Activated CD4-positive, alpha-beta T cell treated with anti-CD3 and anti-CD28 coated beads for 24 hours (primary cell): ENCODE measurements at places on chromosomes 16 and 17.

GRCh38 chr16:77324729-77325128, 110.1 kb downstream of the ADAMTS18 start:
- no peak for DNase-seq

DNA sequence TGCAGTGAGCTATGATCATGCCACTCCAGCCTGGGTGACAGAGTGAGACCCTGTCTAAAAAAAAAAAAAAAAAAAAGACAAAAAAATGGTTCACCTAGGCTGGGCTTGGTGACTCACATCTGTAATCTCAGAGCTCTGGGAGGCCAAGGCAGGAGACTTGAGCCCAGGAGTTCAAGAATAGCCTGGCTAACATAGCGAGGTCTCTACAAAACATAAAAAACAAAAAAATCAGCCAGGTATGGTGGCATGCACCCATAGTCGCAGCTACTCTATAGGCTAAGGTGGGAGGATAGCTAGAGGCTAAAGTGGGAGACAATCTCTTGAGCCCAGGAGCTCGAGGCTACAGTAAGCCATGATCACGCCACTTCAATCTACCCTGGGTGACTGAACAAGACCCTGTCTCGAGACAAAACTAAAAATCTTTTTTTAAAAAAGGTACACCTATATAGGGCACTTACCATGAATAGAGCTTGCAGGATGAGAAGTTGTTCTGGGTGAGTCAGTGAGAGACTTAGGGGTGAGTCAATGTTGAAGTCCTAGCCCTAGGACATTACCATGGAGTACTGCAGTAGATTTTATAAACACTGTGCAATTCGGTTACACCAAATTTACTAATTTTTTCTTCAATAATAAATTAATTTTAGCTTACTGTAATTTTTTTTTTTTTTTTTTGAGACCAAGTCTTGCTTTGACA, 19.0 kb downstream of the USP32 start:
- no peak for DNase-seq

- no peak for DNase-seq
Measured at GRCh38 chr17:56908001-56908542, 5.8 kb downstream of the TRIM25 start.

DNA sequence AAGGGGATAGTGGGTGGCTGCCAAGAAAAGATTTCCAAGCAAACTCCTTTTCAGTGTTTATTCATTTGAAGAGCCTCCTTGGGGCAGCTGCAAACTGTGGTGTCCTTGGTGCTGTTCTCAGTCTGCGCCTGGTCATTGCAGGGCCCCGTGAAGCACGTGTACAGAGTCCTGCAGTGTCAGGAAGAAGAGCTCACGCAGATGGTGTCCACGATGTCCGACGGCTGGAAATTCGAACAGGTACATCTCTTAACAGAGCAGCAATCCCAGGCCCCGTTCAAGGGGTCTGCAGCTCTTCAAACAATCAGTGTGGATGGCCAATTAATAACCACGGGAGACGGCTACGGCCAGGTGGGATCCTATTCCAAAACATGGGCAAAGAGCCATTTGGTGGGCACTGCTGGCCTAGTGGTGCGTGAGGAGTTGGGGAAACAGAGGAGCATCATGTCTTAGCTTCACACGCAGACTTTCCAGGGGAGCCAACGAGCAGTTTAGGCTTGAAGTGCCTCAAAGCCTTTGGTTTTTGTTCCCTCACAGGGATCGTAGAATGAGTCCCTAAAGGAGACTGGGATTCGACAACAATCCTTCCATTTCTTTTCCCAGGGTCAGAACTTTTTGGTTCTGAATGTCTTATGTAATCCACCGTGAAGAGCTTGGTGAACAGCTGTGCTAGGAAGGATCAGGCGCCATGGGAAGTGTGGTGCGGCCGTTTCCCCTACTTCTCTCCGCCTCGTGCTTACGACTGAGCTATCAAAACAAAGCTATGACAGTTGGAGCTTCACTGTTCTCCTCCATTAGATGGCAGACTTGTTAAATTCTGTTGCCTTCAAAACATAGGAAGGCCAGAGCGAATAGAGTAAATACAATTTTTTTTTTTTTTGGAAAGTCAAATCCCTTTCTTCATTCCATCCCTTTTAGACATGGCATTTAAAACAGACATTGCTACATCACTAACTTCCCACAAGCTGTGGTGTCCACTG, 12.6 kb downstream of the KCTD2 start:
- no peak for DNase-seq

DNA sequence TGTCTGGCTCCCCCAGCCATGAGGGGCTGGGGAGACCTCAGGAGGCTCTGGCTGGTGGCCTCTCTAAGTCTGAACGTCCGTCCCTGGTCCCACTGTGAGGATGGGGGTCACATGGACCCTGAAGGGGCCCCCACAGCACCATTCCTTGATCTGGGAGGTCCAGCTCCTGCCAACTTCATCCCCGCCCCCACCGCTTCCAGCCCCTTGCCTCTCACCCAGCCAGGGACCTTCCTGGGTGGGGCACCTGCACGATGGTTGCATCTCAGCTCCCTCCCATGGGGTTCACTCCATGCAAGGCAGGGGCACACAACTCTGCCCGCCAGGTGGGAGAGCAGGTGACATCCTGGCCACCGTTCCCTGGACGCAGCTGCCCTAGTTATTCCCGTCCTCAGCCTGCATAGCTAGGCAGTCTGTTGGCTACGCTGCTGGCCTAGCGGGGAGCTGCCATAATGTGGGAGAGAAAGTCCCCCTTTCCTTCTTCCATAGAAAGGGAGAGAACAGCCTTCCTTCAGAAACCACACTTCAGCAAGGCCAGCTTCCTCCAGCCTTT, 217.9 kb upstream of the RPL38 start:
- DNase-seq = no peak

GRCh38 chr17:63250830-63251229, 195.3 kb downstream of the CYB561 start:
- no peak for DNase-seq

GRCh38 chr17:34899643-34900291, 61.5 kb downstream of the CCT6B start:
- DNase-seq = no peak

DNA sequence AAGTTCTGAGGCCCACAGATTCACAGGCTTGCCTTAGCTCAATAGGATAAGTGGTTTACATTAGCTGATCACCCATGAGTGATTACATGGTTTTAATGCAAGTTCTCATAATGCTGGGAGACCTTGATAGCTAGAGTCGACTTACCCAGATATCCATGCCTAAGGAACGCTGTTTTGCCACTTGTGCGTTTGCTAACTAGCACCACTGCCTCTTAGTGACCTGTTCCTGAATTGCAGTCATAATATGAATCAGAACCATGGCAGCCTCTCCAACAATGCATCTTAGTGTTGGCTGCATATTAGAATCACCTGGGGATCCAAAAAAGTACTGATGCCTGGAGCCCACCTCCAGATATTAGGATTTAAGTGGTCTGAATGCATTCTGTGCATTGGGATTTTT, 251.1 kb upstream of the CDH5 start:
- no peak for DNase-seq

- DNase-seq = peak; percentile 13
Measured at GRCh38 chr17:74042744-74043486, 160.6 kb upstream of the RPL38 start.

- DNase-seq = no peak
Measured at GRCh38 chr17:77341069-77341541, 200.3 kb downstream of the SEC14L1 start.

DNA sequence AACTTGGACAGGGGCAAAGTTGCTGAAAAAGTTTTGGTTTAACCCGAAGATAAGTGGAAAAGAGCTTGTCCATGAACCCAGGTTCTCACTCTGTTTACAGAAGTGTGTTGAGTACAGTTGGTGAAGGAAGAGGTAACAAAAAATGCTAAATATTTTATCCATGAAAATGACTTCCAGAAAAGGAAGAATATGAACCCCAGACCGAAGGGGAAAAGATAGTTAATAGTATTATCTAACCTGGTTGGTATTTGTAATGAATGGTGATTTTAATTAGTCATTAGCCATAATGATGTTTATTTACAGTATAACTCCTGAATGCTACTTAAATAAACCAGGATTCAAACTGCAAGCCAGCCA, 574 bp upstream of the TMEM106A start:
- DNase-seq = no peak

DNA sequence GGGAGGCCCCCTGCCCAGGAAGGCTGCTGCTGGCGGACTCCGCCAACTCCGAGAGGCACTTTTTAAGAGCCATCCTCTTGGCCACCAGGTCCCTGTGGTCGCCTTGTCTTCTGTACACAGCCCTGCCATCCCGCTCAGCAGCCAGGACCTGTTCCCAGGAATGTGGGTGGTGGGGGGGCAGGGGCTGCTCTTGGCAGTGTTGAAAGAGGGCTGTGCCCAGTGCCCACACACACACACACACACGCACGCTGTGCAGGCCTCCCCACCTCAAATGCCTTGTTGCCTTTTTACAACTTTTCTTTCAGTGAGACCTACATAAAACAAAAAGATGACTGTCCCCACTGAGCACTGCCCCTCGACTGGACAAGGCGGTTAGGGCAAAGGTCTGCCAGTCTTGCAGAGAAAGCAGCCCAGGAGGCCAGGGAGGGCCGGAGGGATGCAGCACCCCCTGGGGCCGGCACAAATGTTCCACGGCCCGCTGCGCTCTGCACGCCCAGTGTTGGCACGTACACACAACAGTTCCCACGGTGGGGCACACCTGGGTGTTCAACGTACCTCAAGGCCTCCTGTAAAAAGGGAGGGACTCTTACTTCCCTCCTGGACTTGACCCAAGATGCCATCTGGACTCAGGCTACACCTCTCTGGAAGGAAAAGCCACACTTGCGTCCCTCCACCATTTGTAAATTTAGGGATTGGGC, 18.5 kb upstream of the PITPNA start:
- DNase-seq = no peak

- no peak for DNase-seq
Measured at GRCh38 chr16:58360041-58360634, 32.1 kb upstream of the GINS3 start.

DNA sequence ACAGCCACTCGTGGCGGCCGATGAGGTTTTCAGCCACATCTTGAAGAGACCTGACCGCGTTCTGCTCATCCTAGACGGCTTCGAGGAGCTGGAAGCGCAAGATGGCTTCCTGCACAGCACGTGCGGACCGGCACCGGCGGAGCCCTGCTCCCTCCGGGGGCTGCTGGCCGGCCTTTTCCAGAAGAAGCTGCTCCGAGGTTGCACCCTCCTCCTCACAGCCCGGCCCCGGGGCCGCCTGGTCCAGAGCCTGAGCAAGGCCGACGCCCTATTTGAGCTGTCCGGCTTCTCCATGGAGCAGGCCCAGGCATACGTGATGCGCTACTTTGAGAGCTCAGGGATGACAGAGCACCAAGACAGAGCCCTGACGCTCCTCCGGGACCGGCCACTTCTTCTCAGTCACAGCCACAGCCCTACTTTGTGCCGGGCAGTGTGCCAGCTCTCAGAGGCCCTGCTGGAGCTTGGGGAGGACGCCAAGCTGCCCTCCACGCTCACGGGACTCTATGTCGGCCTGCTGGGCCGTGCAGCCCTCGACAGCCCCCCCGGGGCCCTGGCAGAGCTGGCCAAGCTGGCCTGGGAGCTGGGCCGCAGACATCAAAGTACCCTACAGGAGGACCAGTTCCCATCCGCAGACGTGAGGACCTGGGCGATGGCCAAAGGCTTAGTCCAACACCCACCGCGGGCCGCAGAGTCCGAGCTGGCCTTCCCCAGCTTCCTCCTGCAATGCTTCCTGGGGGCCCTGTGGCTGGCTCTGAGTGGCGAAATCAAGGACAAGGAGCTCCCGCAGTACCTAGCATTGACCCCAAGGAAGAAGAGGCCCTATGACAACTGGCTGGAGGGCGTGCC, 30.1 kb downstream of the CIITA start:
- no peak for DNase-seq

DNA sequence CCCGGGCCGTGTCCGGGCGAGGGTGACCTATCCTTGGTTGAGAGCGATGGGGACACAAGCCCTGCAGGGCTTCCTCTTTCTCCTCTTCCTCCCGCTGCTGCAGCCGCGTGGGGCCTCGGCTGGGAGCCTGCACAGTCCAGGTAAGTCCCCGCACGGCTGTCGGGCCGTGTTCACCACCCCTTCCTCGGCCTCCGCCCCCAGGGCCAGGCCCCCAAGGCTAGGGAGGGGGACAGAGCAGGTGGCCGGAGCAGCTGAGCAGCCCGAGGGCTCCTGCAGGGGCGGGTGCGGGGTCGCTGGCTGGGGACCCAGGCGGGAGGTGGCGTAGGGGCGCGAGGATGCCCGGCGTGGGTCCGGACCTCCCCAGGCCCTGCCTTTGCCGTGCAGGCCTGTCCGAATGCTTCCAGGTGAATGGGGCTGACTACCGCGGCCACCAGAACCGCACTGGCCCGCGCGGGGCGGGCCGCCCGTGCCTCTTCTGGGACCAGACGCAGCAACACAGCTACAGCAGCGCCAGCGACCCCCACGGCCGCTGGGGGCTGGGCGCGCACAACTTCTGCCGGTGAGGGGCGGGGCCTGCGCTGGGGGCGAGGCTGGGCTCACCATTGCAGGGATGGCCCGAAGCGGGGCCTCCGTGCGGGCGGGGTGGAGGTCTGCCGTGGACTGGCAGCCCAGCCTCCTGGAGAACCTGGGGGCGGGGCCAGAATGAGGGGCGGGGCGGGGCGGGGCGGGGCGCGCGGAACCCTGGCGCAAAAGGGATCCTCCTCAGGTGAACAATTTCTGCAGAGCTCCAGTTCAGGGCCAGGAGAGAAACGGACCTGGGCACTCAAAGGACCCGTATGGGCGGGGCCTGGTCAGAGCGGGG, 631 bp downstream of the KREMEN2 start:
- no peak for DNase-seq

DNA sequence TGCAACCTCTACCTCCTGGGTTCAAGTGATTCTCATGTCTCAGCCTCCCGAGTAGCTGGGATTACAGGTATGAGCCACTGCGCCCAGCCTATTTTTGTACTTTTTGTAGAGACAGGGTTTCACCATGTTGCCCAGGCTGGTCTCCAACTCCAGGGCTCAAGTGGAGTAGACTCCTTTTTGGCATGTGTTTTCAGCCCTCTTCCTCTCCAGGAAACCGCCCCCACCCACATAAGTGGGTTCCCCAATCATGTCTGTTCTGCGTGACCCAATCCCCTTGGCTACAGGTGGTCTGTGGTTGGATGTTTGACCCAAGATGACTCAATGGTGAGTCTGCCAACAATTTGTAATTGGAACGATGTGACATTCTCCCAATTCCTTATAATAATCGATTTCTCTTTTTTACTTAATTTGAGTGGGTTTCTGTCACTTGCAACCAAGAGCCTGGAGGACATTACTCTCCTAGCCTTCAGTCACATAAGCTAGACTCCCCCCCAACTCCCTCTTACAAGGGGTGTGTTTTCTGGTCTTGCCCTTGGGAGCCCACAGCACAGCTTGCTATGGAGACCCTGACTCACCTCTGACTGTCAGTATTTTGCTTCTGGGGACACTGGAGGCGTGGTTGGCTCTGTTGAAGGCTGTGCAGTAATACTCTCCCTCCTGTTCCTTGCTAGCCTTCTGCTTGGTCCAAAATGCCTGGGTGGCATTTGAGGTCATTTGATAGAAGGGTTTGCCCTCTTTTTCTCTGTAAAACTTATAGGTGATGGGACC, 34.9 kb downstream of the PECAM1 start:
- no peak for DNase-seq

GRCh38 chr17:82645516-82645915, 2.7 kb downstream of the WDR45B start:
- DNase-seq = no peak

GRCh38 chr17:38687286-38687685, 12.5 kb upstream of the EPOP start:
- DNase-seq = no peak

GRCh38 chr17:42563143-42563509, 1.2 kb downstream of the COASY start:
- DNase-seq = no peak
